ENCODE measurements at places on chromosomes 1 and 21.
A peak's percentile ranks its signal among the peaks of the same experiment; 100 is the strongest.

GRCh38 chr1:195831789-195832188, 776.5 kb downstream of the KCNT2 start:
- DNase-seq, result no peak

DNA sequence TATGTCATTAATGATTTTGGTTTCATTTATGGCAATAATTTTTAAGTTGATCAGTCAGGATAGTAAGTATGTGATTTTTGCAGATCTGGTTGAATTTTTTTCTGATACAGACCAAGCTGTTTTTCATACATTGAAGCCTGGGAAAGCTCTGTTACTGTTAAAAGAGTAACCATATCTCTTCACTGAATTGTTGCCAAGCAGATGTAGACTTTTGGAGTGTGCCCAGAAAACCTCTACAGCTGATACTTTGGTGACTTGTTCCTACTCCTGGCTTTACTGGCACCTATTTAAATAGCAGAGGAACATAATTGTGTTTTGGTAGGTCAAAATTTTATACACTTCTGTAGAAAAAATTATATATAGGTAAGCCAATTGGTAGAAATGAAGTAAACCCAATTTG, 49.4 kb downstream of the NFIA start:
- no peak for DNase-seq

GRCh38 chr1:204909109-204909508, 38.4 kb downstream of the NFASC start:
- no peak for DNase-seq

- DNase-seq, result peak; percentile 40
Measured at GRCh38 chr1:39818482-39818881, 29.8 kb upstream of the BMP8B start.

DNA sequence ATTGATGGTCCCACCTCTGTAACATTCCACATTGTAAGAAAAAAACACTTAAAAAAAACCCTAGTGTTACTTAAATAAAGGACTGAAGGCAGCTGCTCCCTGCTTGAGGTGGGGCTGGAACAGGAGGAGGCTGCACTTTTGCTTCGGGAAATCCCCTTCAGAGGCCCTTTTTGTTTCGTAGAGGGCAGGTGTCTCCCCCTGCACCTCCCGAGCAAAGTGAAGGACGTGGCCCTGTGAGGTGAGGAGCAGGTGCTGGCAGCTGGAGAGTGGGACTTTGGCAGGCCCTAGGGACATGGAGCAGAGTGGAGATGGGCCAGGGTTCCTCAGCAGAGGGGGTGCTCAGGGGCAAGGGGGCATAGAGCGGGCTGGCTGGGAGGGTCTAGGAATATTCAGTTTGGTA, 33.4 kb upstream of the WNT4 start:
- peak; percentile 19 for DNase-seq

- no peak for DNase-seq
Measured at GRCh38 chr1:209516771-209517680, 66.5 kb upstream of the CAMK1G start.

DNA sequence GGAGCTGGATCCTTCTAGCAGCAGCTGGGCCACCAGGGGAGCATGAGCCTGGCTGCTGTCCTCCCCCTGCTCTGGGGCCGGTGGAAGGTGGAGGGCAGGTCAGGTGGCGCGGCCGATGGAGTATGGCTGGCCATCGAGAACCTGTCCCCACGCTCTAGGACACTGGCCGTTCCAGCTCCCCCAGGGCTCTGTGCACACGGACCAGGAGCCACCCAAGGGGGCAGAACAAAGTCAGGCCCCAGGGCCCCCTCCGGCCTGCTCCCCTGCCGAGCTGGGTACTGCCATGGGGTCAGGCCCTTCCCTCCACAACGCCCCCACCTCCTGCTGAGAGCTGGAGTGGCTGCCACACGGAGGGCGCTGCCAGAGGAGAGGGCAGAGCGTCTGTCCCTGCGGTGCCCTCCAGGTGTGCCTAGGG, 4.5 kb upstream of the PLCH2 start:
- no peak for DNase-seq

GRCh38 chr1:60866917-60867531, 215.3 kb upstream of the NFIA start:
- DNase-seq, result no peak

GRCh38 chr21:45054927-45055612, 19.3 kb upstream of the ADARB1 start:
- DNase-seq, result no peak

DNA sequence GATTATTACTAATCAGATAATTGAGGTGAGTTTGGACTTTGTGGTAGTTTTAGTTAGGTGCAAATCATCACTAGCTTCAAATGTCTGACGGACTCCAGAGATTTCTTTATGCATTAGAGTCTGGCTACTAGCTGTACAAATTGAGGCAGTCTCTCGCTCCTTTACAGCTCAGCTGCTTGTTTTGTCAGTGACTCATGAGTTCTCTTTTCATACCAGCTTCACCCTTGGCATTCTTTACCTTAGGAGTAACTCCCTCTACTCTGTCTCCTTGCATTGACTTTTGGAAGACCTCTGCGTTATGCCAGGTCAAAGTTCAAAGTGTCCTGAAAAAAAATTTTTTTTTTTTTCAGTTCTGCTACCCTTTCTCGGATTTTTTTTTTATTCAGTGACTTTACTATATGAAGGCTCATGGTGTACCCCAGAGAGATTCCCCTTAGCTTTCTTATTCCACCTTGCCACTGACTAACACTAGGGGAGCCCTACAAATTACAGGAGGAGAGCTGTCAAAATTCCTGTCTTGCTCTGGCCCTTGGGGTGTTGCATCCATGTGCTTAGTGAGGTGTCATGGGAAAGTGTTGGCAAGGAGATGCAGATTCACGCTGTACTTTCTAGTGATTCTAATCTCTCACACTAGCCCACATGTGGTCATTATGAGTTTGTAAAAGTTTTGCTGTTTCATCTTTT, 576.6 kb downstream of the ADGRL2 start:
- DNase-seq, result no peak

DNA sequence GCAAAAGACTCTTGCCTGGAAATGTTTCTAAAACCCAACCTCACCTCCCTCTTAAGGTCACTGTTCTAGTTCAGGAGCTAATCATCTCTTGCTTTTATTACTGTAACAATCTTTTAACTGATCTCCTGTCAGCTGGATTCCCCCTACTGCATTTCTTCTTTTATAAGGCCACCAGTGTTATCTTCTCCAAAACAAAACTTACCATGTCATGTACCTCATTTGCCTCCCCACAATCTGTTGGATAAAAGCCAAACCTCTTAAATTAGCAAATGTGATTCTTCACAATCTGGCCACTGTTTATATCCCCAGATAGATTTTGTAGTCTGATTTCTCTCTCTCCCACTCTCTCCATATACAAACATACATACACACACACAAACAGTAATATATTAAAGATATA, 143.3 kb downstream of the DENND1B start:
- DNase-seq, result peak; percentile 57

- no peak for DNase-seq
Measured at GRCh38 chr21:33775100-33775828, 133.0 kb downstream of the ITSN1 start.

DNA sequence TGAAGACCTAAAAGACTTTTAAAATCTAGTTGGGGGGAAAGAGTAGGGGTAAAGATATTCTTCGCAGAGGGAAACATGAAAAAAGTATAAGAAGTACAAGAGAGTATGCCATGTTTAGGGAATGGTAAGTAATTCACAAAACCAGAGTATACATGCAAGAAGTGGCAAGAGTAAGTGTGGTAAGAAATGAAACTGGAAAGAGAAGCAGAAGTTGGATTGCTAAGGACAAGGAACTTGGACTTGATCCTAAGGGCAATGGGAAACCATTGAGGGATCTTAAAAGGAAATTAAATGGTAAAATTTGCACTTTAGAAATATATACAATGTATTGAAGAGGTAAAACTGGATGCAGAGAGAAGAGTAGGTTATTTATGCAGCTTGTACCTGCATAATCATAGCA, 9.2 kb upstream of the ZNF644 start:
- DNase-seq, result no peak

GRCh38 chr1:41822866-41823265, 95.9 kb downstream of the HIVEP3 start:
- DNase-seq, result no peak

DNA sequence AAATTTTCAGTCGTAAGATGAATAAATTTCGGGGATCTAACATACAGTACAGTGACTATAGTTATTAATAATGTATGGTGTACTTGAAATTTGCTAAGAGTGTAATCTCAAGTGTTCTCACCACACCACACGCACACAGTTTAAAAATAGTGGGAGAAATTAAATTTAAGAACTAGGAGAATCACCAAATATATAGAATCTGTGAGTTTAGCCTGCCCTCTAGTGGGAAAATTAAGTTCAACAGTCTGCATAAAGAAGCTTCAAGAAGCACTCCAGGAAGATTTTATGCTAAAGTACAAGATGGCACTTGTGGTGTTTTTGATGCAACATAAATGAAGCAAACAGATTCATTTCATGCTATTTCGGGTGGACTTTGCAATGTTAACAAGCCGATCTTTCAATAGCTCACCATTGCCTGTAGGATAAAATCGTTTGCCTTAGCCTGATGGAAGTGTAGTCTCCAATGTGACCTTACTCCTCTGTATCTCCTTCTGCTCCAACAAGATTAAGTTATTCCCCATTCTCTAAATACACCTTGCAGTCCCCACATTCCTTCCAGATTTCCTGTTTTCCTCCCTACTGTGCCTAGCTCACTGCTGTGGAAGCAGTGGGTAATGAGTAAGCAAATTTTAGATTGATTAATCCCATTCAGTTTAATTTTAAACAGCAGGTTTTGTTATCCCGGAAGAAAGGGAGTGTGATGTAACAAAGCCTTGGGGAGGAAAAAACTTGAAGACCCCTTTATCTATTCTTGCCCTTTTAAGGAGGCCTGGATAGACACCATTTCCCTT, 8.7 kb upstream of the PIK3C2B start:
- DNase-seq, result peak; percentile 77

DNA sequence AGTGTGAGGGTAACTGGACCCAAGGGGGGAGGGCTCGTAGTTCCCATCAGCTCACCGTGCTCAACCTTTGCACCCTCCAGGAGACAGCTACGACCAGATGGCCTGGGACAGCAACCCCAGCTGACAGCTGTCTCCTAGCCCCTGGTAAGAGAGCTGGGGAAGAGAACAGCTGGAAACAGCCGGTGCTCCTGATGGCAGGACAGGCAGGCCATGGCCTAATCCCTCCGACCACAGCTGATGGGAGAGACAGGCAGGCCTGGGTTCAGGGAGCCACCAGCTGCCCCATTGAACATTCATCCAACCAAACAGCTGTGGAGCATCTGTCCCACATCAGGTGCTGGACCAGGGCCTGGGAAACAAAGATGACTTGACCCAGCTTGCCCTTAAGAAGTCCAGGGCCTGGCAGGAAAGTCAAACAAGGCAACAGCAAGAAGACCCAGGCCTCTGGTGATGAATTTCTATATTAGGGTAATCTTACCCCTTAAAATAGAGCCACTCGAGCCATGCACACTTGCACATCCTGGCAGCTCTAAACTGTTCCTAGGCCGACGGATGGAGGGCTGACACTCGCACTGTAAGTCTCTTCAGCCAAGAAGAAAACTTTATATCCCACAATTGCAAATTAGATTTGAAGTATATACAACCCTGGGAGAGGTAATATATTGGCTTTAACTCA, 12.2 kb downstream of the OLFML2B start:
- DNase-seq, result no peak

DNA sequence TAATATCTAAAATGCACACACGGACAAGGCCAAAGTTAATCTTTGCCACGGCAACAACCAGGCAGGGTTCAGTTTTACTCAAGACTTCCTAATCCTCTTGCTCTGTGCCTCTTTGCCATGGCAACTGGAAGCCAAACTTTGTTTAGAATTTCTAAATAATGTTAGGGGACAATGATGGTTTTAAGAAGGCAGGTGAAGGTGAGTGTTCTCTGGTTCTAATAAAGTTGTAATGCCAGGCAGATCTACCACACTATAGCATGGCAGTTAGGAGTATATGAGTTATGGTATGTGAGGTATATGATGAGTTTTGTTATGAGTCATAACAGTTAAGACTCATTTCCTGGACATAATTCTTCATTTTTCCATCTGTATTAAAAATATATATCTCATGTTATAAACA, 2.7 kb downstream of the PTPRC start:
- no peak for DNase-seq

DNA sequence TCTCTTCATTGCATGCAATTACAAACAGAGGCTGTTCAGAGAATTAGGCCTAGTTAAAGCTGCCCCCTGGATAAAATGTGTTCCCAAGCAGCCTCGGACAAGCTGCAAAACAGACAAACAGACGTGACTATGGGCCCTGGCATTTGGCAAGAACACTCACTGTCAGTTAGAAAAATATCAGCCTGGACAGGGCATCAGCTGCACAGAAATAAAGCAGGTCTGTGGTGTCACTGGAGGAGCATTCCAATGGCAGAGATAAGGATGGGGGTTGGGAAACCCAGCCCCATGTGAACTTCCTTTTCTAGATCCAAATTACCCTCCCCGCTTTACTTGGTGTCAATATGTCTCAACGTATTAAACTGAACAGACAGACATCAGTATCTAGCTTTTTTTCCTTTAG, 177.1 kb downstream of the GPATCH2 start:
- DNase-seq, result no peak

DNA sequence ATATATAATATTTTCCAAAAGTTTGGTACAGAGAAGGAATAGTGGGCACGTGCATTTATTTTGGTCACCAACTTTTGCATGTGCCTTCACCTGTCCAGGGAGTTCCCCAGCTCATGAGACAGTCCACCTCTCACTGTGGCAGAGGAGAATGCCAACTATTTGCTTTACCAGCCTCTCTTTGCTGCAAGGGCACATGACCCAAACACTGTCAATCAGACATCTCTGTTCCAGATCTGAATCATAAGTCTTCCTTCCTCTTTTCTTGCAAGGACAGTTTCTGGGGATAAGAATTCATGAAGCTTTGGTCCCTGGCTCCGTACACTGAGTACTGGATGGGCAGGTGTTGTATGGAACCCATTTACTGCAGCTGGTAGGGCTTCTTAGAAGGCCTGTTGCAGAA, 38.6 kb downstream of the C1orf87 start:
- peak; percentile 50 for DNase-seq

DNA sequence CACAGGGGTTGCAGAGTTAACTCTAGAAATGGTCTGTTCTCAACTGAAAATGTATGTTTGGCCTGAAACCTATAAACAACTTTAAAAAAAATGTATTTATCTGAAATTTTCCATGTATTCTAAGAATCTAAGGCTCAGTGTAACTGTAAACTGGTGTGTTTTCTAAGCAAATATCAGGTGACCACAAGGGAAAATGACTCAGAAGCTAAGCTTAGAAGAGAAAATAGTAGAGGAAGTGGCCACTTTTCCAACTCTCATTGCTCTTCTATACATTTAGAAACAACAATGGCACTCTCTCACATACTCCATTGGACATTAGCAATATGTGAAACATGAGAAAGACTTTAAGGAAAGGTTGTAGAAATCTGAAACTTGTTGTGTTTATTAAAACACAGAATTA, 7.5 kb downstream of the TNFSF18 start:
- peak; percentile 49 for DNase-seq

GRCh38 chr1:220726634-220727033, 21.5 kb upstream of the MTARC2 start:
- DNase-seq, result no peak

DNA sequence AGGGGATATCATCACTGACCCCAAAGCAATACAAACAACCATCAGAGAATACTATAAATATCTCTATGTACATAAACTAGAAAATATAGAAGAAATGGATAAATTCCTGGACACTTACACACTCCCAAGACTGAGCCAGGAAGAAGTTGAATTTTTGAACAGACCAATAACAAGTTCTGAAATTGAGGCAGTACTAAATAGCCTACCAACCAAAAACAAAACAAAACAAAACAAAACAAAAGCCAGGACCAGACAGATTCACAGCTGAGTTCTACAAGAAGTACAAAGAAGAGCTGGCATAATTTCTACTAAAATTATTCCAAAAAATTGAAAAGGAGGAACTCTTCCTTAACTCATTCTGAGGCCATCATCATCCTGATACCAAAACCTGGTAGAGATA, 18.5 kb downstream of the CD84 start:
- DNase-seq, result no peak
